ENCODE measurements at places on chromosomes 6 and 20.

DNA sequence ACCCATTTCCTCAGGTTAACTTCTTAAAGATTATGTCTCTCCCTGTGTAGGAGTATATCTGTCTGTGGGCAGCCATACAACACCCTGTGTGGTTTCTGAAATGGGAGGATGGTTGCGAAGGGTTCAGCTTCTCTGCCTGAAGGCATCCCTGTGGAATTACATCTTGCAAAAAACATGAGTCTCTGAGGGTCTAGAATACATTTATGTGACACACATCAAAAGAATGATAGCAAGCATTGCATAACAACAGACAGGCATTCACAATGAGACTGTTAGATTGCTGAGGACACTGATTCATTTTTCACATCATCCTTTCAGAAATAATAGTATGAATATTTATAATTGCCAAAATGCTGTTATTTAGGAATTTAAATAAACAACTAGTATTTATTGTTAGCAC lies 670.9 kb downstream of the HTR1B start:
- peak; percentile 9 for DNase-seq

DNA sequence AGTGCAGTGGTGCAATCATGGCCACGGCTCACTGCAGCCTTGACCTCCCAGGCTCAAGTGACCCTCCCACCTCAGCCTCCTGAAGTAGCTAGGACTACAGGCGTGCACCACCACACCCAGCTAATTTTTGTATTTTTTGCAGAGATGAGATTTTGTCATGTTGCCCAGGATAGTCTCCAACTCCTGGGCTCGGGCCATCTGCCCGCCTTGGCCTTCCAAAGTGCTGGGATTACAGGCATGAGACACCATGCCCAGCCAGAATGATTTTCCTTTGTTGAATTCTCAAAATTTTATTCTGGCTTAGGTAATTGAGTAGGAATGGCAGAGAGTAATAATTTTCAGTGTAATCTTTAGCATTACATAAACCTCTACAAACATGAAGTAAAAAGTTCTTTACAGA lies 37.1 kb downstream of the SLC16A10 start:
- no peak for DNase-seq

GRCh38 chr6:107866606-107867301 lies 42.6 kb upstream of the SCML4 start:
- no peak for DNase-seq

DNA sequence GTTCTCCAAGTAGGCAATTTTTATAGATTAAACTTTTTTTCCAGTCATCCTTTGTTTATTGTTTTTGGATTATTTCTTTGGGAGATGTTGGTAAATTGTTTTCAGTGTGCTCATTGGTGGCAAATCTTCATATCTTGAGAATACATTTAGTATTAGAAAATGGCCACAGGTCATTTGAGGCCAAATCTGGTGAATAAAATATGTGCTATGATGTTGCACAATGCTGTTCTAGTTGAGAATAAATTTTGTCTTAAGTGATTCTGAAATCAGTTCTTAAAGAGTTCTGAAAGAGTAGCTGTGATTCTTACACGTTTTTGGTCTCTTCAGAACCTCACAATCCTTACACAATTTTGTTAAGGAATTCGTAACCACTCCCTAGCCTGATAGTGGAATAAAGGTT lies 20.1 kb downstream of the CDKAL1 start:
- no peak for DNase-seq

DNA sequence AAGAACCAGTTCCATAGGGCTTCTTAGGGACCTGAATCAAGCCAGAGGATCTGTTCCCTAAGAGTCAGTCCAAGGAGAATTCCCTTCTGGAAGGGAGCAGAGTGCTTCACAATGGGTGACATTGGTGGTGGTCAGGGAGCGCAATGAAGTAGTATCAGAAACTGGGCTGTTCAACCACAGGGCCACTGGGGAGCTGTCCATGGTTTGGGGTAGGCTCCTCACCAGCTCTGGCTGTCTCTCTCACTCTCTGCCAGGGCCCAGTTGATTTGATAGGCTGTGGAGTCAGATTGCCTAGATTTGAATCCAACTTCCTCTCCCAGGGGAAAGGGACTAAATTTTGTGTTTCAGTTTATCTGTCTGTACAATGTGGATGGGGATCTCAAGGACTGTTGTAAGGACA lies 36.7 kb upstream of the CHD6 start:
- no peak for DNase-seq

DNA sequence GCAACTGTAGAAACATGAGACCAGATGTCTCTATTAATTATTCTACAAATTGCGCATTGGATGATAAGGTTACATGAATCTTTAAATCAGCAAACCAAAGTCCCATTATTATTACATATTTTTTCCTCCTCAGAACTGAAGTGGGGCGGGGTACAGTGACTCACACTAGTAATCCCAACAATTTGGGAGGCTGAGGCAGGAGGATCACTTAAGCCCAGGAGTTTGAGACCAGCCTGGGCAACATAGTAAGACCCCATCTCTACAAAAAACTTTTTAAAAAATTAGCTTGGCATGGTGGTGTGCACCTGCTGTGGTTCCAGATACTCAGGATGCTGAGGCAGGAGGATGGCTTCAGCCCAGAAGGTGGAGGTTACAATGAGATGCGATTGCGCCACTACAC lies 29.0 kb downstream of the HFE start:
- no peak for DNase-seq

- no peak for DNase-seq
Measured at GRCh38 chr6:90424580-90424979, 127.9 kb upstream of the BACH2 start.

GRCh38 chr6:155795173-155795796 lies 339.6 kb upstream of the NOX3 start:
- peak; percentile 38 for DNase-seq

GRCh38 chr20:16533502-16533901 lies 39.7 kb downstream of the KIF16B start:
- DNase-seq = no peak

DNA sequence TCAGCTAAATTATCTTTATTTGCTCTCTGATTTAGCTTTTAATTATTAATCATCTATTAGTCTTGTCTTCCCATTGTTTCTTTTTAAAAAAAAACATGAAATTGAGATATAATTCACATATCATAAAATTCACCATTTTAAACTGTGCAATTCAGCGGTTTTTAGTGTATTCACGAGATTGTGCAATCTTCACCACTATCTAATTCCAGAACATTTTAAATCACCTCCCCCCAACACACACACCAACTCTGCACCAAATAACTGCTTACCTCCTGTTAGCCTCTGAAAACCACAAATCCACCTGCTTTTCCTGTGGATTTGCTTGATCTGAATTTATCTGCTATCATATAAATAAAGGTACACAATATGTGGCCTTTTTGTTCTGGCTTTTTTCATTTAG lies 8.8 kb upstream of the ABRACL start:
- no peak for DNase-seq
